ENCODE measurements at places on chromosomes 12 and 14.

GRCh38 chr12:99142651-99143050, 497.6 kb downstream of the APAF1 start:
- DNase-seq = no peak

DNA sequence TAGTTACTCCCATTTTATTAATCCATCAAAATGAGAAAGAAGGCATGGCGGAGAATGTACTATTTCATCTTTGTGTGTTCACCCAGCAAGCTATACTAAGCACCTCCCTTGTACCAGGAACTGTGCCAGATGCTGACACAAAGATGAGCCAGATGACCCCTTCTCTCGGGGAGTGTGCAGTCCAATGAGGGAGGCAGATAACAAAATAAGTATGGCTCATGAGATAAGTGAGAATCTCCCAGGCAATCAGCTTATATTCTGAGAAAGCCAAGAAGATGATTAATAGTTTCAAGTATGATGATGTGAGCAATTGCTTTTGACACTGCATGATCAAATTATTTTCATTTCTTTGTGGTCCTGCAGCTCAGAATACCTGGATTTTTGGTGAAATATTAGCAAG, 1.3 kb upstream of the TMEM233 start:
- peak; percentile 14 for DNase-seq

DNA sequence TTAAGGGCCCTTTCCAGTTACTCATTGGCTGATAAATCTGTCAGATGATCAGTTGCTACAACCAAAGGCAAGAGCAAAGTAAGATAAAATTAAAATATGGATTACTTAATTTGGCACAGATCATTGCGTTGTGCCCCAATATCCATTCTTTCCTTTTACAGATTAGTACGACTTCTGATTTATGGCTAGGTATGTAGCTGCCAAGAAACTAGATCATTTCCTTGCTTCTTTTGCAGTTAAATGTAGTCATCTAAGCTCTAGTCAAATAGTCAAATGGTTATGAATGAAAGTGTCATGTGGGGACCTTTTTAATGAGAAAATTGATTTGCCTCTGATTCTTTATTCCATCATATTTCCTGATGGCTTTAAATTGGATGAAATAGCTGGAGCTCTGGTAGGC, 1039.9 kb upstream of the FLRT2 start:
- DNase-seq = no peak

DNA sequence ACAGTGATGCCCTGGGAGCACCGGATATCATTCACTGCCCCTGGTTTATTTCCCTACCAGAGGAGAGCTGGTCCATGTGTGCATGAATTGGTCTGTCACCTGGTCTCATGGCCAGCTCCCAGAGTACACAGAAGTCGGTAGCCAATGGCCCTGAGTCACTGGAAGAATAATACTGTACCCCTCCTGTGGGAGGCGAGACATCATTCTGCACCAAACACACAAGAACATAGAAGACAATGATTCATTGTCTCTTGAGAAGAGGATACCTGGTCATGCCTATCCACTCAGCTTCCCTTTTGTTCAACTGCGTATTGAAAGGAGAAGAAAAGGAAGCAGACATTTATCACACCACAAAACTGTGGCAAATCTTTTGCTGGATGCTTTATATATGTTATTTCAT, 216.2 kb downstream of the DPF3 start:
- no peak for DNase-seq

All from MCF 10A (cell line).